Activated T-cell treated with anti-CD3 and anti-CD28 coated beads, Interleukin-2, amount 50 U/mL, for 72 hours (primary cell): ENCODE measurements at places on chromosomes 2 and 18. TPM values are rescaled to one million over a fixed set of nuclear protein-coding genes. Genes with fewer than 3 reads are reported as not detected.
A peak's percentile ranks its signal among the peaks of the same experiment; 100 is the strongest.

- H3K27me3 ChIP-seq = no peaks in the 10 kb centered on the region
- peak overlapping the region; percentile 72 for H3K4me3 ChIP-seq
- peaks cover 82% of the 10 kb centered on the region for H3K4me1 ChIP-seq
- peaks cover 2% of the 10 kb centered on the region for H3K36me3 ChIP-seq
- DNase-seq = no peak
Measured at GRCh38 chr2:64114912-64115277, 29.3 kb downstream of the PELI1 start.

DNA sequence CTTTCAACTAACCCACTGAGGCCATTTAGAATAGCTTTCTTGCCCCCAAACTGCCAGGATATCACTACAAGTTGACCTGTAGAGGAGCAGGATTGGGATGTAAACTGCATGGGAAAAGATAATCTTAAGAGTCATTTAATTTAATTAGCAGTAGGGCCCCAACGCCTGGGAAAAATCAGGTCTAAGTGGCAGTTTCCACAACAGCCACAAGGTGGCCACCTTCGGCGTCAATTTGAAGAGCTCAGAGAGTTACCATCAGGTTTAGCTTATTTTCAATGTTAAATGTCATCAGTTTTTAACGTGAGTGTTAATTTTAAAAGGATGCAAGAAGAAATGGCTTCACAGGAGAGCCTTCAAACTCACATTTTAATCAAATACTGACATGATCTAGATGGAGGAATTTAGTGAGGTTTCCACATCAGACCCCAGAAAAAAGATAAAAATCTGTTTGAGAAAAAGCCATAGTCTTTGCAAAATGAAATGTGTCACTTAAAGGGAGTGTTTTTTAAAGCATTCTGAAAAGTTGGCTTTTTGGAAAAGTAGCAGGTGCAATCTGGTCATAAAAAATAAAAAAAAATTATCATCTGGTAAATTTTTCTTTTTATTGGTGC is 77.3 kb upstream of the UPP2 start:
- no peaks in the 10 kb centered on the region for H3K36me3 ChIP-seq
- H3K4me1 ChIP-seq = no peaks in the 10 kb centered on the region
- peak; percentile 64 for DNase-seq
- no peak overlapping the region for H3K4me3 ChIP-seq
- H3K27me3 ChIP-seq = no peaks in the 10 kb centered on the region

DNA sequence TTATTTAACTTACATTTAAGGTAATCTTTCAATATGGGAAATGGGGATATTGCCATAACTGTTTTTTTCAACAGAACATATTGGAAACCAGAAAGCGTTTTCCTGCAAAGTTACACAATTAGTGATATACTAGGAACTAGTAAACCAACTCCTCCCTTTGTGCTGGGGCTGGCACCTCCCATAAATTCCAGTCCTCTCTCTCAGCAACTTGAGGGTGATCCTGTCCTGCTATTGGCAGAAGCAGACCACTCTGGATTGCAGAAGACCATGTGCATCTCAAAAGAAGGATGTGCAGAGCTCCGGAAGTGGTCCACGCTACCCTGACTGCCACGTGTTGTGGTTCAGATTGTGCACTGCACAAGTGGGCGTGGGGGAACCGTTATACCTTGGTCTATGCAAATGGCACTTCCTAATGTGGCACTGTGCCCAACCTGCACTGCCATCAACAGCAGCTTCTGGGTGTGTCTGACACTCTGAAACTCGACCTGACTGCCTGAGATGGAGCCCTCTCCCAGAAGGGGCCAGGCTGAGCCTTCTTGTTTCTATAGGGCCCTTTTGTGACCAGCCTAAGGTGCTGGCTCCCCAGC is 219.2 kb downstream of the ZNF516 start:
- no peak for DNase-seq
- H3K4me3 ChIP-seq = no peak overlapping the region
- peaks cover 9% of the 10 kb centered on the region for H3K27me3 ChIP-seq

GRCh38 chr2:71455011-71455740 is 1.8 kb downstream of the DYSF start:
- H3K27ac ChIP-seq = no peak overlapping the region
- DNase-seq = no peak
- H3K27me3 ChIP-seq = peaks cover 55% of the 10 kb centered on the region
- no peaks in the 10 kb centered on the region for H3K36me3 ChIP-seq

DNA sequence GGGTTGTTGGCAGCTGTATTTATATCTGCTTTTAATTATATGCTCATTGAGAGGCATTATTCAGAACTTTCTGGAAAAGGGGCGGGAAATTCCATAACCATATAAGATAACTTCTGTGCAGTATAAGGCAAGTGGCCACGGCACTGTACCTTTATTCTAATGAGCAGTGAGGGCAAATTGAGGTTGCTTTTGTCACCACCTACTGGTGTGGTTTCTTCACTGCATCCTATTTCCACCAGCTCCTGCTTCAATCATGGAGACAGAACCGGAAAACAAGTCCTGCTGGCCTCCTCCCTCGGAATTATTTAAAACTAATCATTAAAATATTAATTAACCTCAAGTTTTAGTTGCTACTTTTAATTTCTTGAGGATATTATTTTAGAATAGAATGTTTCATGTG is 759.4 kb downstream of the CBLN2 start:
- no peak overlapping the region for H3K4me3 ChIP-seq
- H3K36me3 ChIP-seq = no peaks in the 10 kb centered on the region
- H3K27me3 ChIP-seq = no peaks in the 10 kb centered on the region
- H3K4me1 ChIP-seq = no peaks in the 10 kb centered on the region
- no peak for DNase-seq
- no peak overlapping the region for H3K27ac ChIP-seq

DNA sequence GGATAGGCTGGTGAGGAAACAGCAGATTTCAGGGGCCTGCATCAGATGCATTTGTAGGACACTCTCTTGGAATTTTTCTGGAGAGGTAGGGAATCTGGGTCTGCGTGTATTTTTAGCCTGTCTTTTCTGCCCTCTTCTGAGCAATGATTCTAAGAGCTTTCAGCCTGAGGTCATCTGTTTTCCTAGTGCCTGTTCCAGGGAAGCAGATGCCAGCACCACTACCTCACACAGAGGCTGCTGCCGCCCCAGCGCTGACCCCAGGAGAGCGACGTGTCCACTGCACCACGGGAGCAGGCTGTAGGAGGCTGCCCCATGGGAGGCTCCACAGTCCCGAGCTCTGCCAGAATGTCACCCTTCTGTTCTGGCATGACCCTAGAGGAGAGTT is 316.5 kb downstream of the CYP26B1 start:
- no peaks in the 10 kb centered on the region for H3K36me3 ChIP-seq
- DNase-seq = no peak
- H3K27ac ChIP-seq = no peak overlapping the region

- no peaks in the 10 kb centered on the region for H3K36me3 ChIP-seq
- H3K4me1 ChIP-seq = peaks cover 30% of the 10 kb centered on the region
- DNase-seq = no peak
- H3K27me3 ChIP-seq = no peaks in the 10 kb centered on the region
Measured at GRCh38 chr18:49073437-49073836, 122.7 kb upstream of the SMAD7 start.

NMUR1 gene
- total RNA-seq = not detected

CCNYL1 gene
- 5.1 TPM for total RNA-seq

GULP1 gene
- not detected for total RNA-seq

UBXN4 gene
- 173 TPM for total RNA-seq
